Hematopoietic multipotent progenitor cell treated with erythropoietin and hydrocortisone succinate and interleukin-3 and kit ligand, for 15 days (in vitro differentiated cells): ENCODE measurements at places on chromosomes 6 and 20.

DNA sequence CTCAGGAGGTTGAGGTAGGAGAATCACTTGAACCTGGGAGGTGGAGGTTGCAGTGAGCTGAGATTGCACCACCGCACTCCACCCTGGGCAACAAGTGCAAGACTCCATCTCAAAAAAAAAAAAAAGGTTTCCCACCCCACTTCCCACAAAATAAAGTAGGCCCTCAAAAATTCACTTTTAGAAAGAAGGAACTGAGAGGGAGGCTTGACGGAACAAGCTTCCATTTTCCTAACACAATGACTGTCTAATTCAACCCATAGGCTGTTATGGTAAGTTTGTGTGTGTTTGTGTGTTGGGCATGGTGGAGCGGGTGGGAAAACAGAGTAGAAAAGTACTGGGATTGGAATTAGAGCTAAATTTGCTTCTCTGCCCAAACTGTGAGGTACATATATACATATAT is 98.4 kb upstream of the MAN1A1 start:
- DNase-seq = no peak

DNA sequence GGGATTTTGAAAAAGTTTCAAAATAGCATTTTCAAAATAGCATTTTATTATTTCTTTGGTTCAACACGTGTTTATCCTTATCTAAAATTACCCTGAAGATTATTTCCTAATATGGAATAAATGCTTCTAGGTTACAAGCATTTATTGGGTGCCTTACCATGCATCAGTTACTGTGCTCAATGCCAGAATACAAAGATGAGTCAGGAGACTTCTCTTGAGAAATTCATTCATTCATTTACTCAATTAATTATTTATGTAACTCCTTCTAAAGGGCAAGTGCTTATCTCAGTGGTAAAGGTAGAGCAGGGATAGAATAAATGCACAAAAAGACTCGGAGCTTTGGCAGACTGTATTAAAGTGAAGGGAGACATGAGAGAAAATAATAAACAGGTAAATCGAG is 150.1 kb upstream of the PDE7B start:
- DNase-seq = no peak

- DNase-seq = no peak
Observed at GRCh38 chr6:20686142-20686541, 151.9 kb downstream of the CDKAL1 start.

GRCh38 chr6:40743690-40744446 is 156.7 kb upstream of the LRFN2 start:
- DNase-seq = no peak

DNA sequence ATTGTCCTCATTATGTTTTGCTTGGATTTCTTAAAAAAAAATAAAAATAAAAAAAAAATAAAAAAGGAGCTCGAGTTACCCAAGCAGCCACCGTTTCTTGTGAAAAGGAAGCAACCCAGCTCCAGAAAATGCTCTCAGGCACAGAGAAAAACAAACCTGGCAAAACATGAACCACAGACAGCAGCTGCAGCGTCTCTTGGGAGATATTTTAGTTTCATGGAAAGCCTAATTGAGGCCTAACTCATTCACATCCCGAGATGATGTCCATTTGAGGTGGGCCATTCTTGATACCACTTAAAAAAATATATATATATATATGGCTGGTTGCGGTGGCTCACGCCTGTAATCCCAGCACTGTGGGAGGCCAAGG is 13.7 kb upstream of the MRAP2 start:
- no peak for DNase-seq

GRCh38 chr20:2387180-2387577 is 6.5 kb downstream of the TGM6 start:
- peak; percentile 37 for DNase-seq
